ENCODE measurements at places on chromosomes 1 and 21. TPM values are rescaled to one million over a fixed set of nuclear protein-coding genes. Genes with fewer than 3 reads are reported as not detected.

Gene LDLRAD1
- not detected for polyA plus RNA-seq

DNA sequence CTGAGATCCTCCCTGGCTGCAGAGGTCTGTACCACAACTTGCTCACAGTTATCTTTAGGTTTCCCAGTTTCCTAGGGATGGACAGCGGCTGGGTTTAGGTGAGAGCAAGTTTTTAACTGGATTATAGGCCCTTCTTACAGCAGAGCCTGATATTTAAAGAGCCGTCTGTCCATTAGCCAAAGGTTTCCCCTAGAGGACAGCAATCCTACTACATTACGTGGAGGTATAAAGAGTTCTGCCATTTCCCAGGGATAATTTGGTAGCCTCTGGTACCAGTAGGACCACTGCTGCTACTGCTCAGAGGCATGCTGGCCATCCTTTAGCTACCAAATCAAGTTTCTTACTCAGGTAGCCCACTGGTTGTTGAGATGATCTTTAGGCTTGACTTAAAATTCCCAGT is 21.9 kb upstream of the FCGR2A start:
- no peak for DNase-seq

GRCh38 chr1:177023249-177023648 is 141.3 kb downstream of the ASTN1 start:
- DNase-seq, result no peak

DNA sequence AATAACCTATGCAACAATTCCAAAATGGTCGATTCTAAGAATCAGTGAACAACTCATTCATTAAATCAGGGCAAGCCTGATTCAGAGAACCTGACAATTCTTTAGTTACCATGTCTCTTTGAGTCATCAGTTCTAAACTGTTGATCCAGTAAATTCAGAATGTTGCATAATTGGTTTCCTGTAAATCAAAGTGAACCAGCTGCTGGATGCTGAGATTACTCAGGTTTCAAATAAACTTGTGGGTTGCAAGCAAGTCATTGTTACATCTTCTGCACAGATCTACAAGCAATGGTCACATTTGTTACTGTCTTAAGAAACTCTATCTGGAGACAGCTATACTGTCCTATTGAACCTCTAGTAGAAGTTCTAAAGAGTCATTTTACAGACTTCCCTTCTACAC is 16.5 kb downstream of the PLA2G2D start:
- no peak for DNase-seq

DNA sequence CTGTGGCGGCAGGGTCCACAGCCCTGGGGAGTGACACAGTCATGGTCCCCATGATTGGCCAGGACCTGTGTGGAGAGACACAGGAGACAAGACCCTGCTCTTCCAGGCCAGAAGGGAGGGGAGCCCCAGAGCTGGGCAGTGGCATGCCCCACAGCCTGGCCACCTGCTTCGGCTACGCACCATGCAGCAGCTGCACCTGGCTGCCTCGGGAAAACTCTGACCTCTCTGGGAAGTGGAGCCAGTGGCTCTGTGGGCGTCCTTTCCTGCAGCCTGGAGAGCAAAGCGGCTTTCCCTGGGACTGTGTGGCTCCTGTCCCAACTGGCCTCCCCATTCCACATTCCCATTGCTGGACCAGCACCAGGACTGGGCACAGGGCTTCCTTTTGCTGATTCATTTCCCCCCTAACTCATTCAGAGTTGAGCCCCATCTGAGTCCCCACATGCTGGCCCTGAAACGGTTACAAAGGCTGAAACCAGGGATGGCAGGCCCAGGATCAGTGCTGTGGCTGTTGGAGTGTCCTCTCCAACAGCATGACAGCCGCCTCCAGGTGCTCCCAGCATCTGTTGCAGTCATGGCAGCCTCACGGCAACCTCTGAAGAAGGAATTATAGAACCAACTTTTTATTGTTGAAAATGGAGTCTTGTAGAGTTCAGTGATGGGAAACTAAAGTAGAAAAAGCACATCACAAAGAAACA is 15.0 kb downstream of the OXCT2 start:
- DNase-seq, result no peak

Data from right renal pelvis (tissue), 4 donors.